ENCODE measurements at places on chromosomes 12 and 14. TPM values are rescaled to one million over a fixed set of nuclear protein-coding genes. Genes with fewer than 3 reads are reported as not detected.

GRCh38 chr14:21136024-21136423 is 19.8 kb downstream of the OR5AU1 start:
- no peaks in the 10 kb centered on the region for H3K36me3 ChIP-seq
- H3K27ac ChIP-seq: no peak overlapping the region
- no peak for DNase-seq
- H3K4me3 ChIP-seq: no peak overlapping the region

Gene SH2B3
- 14.3 TPM for total RNA-seq

GRCh38 chr12:93737457-93738198 is 60.5 kb downstream of the CRADD start:
- no peaks in the 10 kb centered on the region for H3K27me3 ChIP-seq
- H3K36me3 ChIP-seq: peaks cover 12% of the 10 kb centered on the region
- peaks cover 11% of the 10 kb centered on the region for H3K4me1 ChIP-seq
- no peak overlapping the region for H3K27ac ChIP-seq
- no peak overlapping the region for H3K4me3 ChIP-seq
- DNase-seq: no peak

Gene FGD4
- 37.4 TPM for total RNA-seq

- no peaks in the 10 kb centered on the region for H3K4me1 ChIP-seq
- H3K27ac ChIP-seq: no peak overlapping the region
- H3K4me3 ChIP-seq: no peak overlapping the region
- H3K36me3 ChIP-seq: no peaks in the 10 kb centered on the region
- no peak for DNase-seq
These were observed 8.5 kb upstream of the IL22 start for GRCh38 chr12:68261896-68262295.

Measured in Calu3 (cell line).